ENCODE measurements at places on chromosomes 2 and 18. TPM values are rescaled to one million over a fixed set of nuclear protein-coding genes. Genes with fewer than 3 reads are reported as not detected.

The ADRA2B gene
- total RNA-seq: 0.18 TPM

The TUBB6 gene
- 0.96 TPM for total RNA-seq

The GYPC gene
- 109 TPM for total RNA-seq

The GCKR gene
- 0.23 TPM for total RNA-seq

The KCNS3 gene
- total RNA-seq: not detected

The HDLBP gene
- 139 TPM for total RNA-seq

- no peak for DNase-seq
- peaks cover 27% of the 10 kb centered on the region for H3K4me1 ChIP-seq
- no peaks in the 10 kb centered on the region for H3K27me3 ChIP-seq
- no peak overlapping the region for H3K4me3 ChIP-seq
- no peak overlapping the region for H3K27ac ChIP-seq
- H3K36me3 ChIP-seq: no peaks in the 10 kb centered on the region
Observed at GRCh38 chr2:64942693-64943092, 46.5 kb upstream of the SLC1A4 start.

- DNase-seq: no peak
- H3K27ac ChIP-seq: no peak overlapping the region
- H3K36me3 ChIP-seq: peaks cover 97% of the 10 kb centered on the region
Observed at GRCh38 chr2:98572676-98573075, 35.6 kb downstream of the COA5 start.

GRCh38 chr2:174038462-174038861 is 73.3 kb upstream of the SP3 start:
- H3K4me1 ChIP-seq: no peaks in the 10 kb centered on the region
- DNase-seq: no peak
- H3K36me3 ChIP-seq: no peaks in the 10 kb centered on the region
- H3K4me3 ChIP-seq: no peak overlapping the region
- peaks cover 17% of the 10 kb centered on the region for H3K27me3 ChIP-seq

DNA sequence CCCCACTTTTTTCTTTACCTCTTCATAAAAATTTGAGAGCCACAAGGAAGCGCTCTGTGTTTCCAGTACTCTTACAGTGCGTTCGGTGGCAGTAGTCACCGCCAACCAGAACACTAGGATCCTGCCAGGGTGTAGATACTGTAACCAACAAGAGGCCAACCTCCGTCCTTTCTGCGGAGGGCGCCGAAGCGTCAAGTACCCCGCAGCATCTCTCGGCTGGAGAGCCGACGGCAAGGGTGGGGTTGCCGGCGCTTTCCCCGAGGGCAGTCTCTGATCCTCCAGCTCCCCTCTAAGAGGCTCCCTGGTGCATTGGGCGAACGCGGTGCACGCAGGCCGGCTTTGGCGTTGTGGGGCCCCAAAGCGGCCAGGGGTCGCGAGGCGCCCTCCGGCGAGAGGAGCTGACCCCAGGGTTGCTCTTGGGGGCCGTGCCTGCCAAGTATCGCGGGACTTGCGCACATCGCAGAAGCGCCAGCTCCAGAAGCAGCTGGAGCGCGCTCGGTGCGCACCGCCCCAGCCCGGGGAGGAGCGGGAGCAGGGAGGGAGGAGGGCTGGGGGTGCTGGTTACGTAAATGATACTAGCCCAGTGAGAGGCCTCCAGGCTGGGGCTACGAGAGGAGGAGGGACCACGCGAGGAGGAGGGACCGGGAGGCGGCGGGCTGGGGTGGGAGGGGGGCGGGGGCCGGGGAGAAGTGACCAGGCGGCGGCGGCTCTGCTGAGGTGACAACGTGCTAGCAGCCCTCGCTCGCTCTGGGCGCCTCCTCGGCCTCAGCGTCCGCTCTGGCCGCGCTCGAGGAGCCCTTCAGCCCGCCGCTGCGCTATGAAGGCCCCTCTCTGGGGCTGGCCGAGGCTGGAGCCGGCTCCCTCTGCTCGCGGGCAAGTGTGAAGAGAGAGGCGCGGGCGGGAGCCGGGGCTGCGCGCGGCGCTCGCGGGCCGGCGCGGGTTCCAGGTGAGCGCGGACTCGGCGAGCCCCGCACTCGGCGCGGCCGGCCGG is at the start of gene GALNT13:
Gene GALNT13, plus strand, starts transcription at position 692 of the 991 bp plus-strand sequence.
- no peak for DNase-seq
- no peak within 1 kb of the TSS for H3K4me3 ChIP-seq
- no peaks in the 10 kb centered on the region for H3K36me3 ChIP-seq
- H3K27me3 ChIP-seq: peaks cover 8% of the 10 kb centered on the region

DNA sequence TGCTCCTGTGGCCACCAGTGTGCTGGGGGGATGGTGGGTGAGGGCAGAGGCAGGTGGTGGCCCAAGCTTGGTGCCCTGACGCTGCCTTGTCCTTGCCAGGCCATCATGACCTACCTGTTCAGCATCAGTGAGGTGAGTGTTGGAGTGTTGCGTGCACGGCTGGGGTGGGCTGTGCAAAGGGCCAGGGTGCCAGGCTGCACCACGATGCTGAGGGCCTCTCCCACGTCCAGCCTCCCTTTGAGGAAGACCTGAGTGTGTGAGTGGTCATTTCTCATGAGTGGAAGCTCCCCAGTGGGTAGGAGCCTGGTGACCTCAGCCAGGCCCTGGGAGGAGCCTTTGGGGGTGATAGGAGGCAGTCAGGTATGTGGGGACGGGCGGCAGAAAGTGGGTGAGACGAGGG is 3.2 kb downstream of the NT5DC4 start:
- H3K27me3 ChIP-seq: no peaks in the 10 kb centered on the region
- H3K36me3 ChIP-seq: no peaks in the 10 kb centered on the region
- H3K4me1 ChIP-seq: no peaks in the 10 kb centered on the region
- no peak overlapping the region for H3K27ac ChIP-seq
- no peak for DNase-seq
- H3K4me3 ChIP-seq: no peak overlapping the region

DNA sequence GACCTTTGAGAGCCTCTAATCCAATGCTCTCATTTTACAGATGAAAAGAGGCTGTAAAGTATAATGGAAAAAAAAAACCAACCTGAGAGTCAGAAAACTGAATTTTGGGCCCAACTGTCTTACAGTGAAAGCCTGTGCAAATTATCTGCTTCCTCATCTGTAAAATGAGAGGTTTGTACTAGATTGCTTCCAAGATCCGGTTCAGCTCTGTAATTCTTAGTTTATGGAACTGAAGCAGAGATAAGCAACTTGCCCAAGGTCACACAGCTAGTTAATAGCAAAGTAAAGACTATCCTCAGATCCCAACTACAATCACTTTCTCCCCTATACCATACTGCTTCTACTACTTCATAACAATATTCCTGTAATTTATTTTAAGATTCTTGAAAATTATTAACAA is 6.3 kb downstream of the TLK1 start:
- no peaks in the 10 kb centered on the region for H3K36me3 ChIP-seq
- no peak for DNase-seq
- H3K4me1 ChIP-seq: peaks cover 14% of the 10 kb centered on the region
- H3K27me3 ChIP-seq: no peaks in the 10 kb centered on the region
- no peak overlapping the region for H3K27ac ChIP-seq

GRCh38 chr2:1685957-1686783 is 58.1 kb downstream of the PXDN start:
- DNase-seq: no peak
- H3K27ac ChIP-seq: no peak overlapping the region
- no peaks in the 10 kb centered on the region for H3K4me1 ChIP-seq
- H3K4me3 ChIP-seq: no peak overlapping the region
- H3K36me3 ChIP-seq: no peaks in the 10 kb centered on the region

- DNase-seq: no peak
- peaks cover 24% of the 10 kb centered on the region for H3K27me3 ChIP-seq
- H3K36me3 ChIP-seq: no peaks in the 10 kb centered on the region
- H3K4me3 ChIP-seq: no peak overlapping the region
Observed at GRCh38 chr18:46484971-46485370, 172.0 kb downstream of the LOXHD1 start.

DNA sequence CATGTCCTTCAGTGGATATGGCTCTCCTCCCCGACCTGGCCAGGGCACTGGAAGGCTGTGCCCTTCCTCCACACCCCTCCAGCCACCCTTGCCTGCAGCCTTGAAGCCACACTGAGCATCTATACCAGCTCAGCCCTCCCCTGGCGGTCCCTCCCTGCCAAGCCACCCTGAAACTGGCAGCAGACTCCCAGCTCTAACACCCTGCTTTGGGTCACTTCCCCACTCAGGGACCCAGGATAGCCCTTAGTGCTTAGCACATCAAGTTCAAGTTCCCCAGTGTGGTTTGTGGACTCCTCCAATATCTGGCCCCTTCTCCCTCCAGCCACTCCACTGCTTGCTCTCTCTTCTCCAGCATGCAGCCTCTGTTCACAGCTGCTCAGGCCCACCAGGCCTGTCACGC is 89.4 kb downstream of the TNS1 start:
- no peak overlapping the region for H3K27ac ChIP-seq
- H3K36me3 ChIP-seq: no peaks in the 10 kb centered on the region
- H3K4me1 ChIP-seq: no peaks in the 10 kb centered on the region
- no peak for DNase-seq

DNA sequence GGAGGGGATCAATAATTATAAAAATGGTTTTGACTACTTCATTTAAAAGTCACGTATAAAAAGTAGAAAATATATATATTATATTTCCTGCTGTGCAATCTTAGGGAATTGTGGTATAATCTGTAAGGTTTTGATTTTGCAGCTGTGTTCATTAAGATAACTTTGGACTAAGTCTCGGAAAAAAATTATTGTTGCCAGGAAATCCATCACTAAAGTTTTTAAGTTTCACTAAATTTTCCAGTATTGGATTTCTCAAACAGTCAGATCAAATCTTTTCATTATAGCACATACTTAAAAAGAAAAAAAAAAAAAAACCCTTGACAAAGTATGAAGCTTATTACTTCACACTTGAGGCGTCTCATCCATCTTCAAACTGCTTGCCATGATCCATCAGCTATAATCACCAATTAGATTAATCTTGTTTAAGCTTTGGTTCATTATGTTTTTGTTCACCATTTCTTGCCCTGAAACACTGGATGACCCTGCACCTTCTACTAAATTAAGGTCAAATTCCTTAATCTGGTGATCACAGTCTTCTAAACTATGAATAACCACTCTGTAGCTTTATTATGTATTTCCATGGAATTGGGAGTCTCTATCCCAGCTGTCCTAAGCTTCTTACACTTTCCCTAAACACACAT is 326.6 kb upstream of the COL3A1 start:
- H3K27me3 ChIP-seq: no peaks in the 10 kb centered on the region
- H3K4me1 ChIP-seq: no peaks in the 10 kb centered on the region
- DNase-seq: no peak
- no peak overlapping the region for H3K27ac ChIP-seq

DNA sequence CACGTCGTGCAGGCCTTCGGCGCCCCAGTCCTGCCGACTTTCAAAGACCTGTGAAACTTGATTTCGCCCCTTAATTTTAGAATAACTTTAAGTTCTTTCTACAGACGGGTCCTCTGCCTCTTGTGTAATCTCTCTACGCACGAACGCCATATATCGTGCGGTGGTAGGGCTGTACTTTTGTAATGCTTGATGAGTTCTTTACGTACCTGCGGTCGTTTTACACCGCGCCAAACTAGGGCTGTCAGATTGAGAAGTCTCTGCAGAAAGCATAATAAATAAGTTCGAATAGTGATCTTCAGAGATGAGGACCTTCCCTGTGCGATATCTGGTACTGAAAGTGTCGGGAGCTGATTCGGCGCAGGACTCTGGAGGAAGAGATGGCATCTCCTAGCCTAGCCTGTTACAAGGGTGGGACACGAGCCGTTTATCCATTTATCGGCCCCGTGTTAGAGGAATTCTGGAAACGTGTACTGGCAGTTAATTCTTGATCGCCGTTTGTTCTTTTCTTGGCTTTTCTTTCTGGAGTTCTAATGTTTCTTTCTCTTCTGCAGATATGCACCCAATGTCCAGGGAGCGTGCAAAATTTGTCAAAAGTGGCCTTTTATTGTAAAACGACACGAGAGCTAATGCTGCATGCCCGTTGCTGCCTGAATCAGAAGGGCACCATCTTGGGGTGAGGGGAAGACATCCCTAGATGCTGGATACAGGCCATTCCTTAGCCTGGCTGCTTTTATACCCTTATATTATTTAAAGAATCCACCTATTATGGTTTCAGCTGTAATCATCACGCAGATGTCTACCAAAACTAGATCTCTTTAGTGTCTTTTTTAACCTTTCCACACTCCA is 781 bp upstream of the SLC5A6 start:
- no peaks in the 10 kb centered on the region for H3K27me3 ChIP-seq
- no peaks in the 10 kb centered on the region for H3K36me3 ChIP-seq
- peak; percentile 79 for DNase-seq
- H3K4me3 ChIP-seq: peak overlapping the region; percentile 81

DNA sequence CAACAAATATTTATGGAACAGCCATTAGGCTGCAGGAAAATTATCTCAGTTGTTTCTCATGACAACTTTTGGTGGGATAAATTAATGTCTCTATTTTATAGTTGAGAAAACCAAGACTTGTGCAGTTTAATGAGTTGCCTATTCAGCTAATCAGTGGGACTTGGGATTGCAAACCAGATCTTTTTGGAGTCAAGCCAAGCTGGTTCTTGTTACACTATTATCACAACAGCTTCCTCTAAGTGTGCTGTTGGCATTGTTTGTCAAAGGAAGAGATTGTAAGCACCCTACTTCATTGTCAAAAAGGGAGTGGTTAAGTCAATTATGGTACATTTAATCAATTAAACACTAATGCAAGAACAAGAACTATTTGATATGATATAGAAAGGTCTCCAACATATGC is 119.2 kb downstream of the PAX3 start:
- no peaks in the 10 kb centered on the region for H3K36me3 ChIP-seq
- no peak overlapping the region for H3K4me3 ChIP-seq
- DNase-seq: no peak
- H3K27me3 ChIP-seq: no peaks in the 10 kb centered on the region
- no peaks in the 10 kb centered on the region for H3K4me1 ChIP-seq

GRCh38 chr2:67208887-67209500 is 188.1 kb upstream of the ETAA1 start:
- no peak overlapping the region for H3K4me3 ChIP-seq
- H3K36me3 ChIP-seq: no peaks in the 10 kb centered on the region
- no peak for DNase-seq
